ENCODE measurements at places on chromosomes 7 and 10.

DNA sequence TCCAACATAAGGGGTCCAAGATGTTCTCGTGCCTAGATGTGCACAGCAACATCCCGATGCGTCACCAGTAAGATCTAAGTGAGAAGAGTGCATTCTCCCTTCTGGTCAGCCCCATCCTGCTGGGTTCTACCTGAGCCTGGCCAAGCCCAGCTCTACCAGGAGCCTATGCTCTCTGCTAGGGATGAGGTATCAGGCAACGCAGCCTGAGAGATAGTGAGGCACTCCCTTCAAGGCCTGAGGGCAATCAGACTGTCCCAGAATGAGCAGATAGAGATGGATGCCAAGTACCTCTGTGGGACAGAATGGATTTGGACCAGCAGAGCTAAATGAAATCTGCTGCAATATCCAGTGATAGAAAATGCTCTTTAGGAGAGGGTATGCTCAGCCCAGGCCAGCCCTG lies 26.7 kb downstream of the DDC start:
- DNase-seq = no peak

- DNase-seq = no peak
These were observed 312.8 kb downstream of the TNS3 start for GRCh38 chr7:47268851-47269836.

GRCh38 chr7:45698303-45699014 lies 124.3 kb downstream of the ADCY1 start:
- DNase-seq = no peak

GRCh38 chr7:97513326-97513725 lies 218.6 kb upstream of the TAC1 start:
- no peak for DNase-seq

DNA sequence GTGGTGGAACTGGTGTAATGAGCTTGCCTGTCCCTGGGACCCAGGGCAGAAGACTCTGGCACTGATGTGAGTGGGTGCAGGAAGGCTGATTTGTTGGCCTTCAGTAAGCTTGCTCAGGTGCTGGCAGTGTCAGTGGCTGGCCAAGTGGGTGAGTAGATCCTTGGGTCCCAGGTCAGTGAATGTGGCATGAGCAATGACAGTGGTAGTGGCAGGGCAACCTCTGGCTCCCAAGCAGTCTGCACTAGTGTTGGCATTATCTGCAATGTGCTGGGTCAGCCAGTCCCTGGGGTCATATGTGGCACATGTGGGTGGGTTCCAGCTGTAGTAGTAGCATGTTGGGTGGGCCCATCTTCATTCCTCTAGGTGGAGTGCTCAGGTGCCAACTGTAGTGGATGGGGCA lies 640.9 kb upstream of the GRM3 start:
- DNase-seq = no peak

DNA sequence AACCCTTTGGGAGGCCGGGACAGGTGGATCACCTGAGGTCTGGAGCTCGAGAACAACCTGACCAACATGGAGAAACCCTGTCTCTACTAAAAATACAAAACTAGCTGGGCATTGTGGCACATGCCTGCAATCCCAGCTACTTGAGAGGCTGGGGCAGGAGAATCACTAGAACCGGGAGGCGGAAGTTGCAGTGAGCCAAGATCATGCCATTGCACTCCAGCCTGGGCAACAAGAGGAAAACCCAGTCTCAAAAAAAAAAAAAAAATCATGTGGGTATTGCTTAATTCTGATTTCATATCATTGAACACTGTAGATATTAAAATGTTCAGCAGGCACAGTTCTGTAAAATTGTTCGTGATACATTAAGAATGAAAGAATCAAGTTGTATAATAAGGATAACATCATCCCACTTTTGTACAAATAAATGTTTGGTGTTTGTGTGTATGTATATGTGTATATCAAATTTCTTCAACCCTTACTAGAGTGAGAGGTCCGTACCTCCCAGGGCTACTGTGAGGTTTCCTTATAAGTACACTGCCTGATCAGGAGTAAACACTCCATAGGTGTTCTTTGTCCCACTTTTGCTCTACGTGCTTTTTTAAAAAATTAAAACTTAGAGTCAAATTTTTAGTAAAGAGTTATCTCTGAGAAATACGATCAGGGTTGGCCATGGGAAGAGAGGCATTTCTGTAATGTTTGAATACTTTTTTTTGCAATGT lies 31.7 kb downstream of the PLEKHS1 start:
- DNase-seq = no peak

GRCh38 chr10:86798025-86798424 lies 41.6 kb downstream of the BMPR1A start:
- no peak for DNase-seq

DNA sequence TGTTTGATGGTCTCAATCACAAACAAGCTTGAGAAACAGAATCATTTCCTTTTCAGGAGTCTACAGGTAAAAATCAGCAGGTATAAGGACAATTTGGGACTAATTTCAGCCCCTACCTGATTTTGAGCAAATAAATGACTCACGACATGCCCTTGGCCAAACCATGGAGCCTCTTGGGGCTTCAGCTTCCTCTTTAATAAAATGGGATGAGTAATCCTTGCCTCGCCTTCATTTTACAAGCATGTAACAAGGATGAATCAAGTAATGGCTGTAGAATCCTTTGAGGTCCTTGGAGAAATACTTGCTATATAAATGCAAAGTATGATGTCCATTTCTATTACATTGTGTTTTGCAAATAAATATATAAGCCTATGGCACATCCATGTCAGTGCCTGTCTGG lies 212.8 kb upstream of the PODXL start:
- no peak for DNase-seq

- peak; percentile 66 for DNase-seq
These were observed 23.6 kb upstream of the SRI start for GRCh38 chr7:88243345-88243909.

- DNase-seq = peak; percentile 75
These were observed 140.9 kb downstream of the ADCYAP1R1 start for GRCh38 chr7:31192986-31193385.

DNA sequence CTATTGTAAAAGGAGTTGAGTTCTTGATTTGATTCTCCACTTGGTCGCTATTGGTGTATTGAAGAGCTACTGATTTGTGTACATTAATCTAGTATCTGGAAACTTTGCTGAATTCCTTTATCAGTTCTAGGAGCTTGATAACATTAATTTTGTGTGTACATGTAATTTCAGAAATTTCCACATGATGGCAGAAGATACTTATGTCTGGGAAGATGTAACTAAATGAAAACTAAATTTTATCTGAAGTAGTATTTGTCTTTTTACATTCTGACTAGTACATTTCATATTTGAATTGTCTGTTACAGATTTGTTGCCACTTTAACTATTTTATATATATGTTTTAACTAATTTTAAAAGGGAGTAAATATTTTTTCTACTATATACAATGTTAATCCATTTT lies 27.6 kb downstream of the SDHAF3 start:
- peak; percentile 68 for DNase-seq

GRCh38 chr7:106599343-106599698 lies 61.6 kb downstream of the CCDC71L start:
- DNase-seq = no peak

GRCh38 chr7:123658023-123658422 lies 2.4 kb downstream of the LMOD2 start:
- DNase-seq = no peak

GRCh38 chr10:127298381-127298780 lies 102.0 kb upstream of the INSYN2A start:
- DNase-seq = no peak

GRCh38 chr10:13422800-13423199 lies 74.7 kb upstream of the SEPHS1 start:
- no peak for DNase-seq

GRCh38 chr10:96124230-96125141 lies 5.6 kb upstream of the ZNF518A start:
- peak; percentile 64 for DNase-seq
